Substantia nigra (tissue), 51 donors: ENCODE measurements at places on chromosomes 6 and 20.

DNA sequence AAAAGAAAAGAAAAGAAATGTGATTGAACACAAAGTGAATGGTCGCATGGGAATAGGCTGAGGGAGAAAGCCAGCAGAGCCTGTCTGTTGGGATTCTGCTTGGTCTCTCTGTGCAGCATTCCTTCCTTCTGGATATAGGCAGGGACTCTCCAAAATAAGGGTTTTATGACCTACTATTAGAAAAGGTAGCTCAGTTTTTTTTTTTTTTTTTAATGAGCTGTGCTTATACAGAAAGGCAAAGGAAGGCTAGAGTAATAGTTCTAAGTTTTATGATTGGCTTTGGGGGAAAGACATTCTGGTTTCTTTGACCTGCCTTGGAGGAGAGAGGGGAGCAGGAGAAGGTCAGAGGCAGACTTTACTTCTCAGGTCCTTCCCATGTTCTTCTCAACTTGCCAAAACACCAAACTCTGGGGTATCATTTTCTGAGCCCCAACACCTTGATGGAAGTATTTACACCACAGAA, 18.8 kb upstream of the IER3 start:
- DNase-seq = no peak

GRCh38 chr6:152716322-152716721, 18.6 kb downstream of the MYCT1 start:
- no peak for DNase-seq

- no peak for DNase-seq
Measured at GRCh38 chr20:60851826-60852704, 400.0 kb upstream of the CDH4 start.

GRCh38 chr6:5667737-5668136, 339.0 kb downstream of the NRN1 start:
- DNase-seq = no peak

DNA sequence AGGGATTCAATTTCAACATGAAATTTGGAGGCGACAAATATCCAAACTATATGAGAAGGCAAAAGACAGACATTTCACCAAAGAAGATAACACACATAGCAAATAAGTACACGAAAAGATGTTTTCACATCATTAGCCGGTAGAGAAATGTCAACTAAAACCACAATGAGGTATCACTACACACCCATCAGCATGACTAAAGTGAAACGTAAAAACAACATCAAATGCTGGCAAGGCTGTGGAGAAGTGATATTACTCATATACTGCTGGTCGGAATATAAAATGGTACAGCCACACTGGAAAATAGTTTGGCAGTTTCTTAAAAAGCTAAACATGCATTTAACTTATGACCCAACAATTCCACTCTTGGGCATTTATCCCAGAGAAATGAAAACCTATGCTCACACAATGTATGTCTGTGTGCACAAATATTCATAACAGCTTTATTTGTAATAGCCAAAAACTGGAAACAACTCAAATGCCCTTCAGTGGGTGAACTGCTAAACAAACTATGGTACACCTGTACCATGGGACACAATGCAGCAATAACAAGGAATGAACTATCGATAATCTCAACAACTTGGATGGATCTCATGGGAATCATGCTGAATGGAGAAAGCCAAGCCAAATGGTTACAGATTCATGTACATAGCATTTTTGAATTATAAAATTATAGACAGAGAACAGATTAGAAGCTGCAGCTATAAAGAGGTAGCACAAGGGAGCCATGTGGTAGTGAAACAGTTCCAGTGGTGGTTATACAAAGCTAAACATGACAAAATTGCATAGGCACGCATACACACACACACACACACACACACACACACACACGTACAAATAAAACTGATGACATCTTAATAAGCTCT, 8.6 kb downstream of the ADAT2 start:
- no peak for DNase-seq

DNA sequence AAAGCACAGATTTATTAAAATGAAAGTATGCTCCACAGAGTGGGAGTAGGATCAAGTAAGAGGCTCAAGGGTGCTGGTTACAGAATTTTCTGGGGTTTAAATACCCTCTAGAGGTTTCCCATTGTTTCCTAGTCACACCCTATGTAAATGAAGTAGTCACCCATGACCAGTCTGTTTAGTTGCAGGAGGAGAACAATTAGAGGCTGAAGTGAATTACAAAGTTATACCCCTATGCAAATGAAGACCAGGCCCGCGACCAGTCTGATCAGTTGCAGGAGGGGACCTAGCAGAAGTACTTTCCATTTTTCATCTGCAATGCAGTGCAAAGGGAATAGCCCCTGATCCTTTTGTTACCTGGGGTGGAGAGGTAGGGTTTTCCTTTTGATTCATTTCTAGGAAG, 11.8 kb upstream of the FILIP1 start:
- DNase-seq = no peak

- no peak for DNase-seq
Measured at GRCh38 chr6:78909391-78909790, 42.0 kb downstream of the IRAK1BP1 start.
